GM13977 (cell line): ENCODE measurements at places on chromosomes 3 and 15.

GRCh38 chr3:159266779-159267178 is 464.9 kb downstream of the MFSD1 start:
- no peak for DNase-seq

- peak; percentile 19 for DNase-seq
Observed at GRCh38 chr15:31871166-31871886, 159.0 kb upstream of the CHRNA7 start.

- DNase-seq: no peak
Observed at GRCh38 chr15:70559265-70560239, 203.8 kb downstream of the UACA start.

DNA sequence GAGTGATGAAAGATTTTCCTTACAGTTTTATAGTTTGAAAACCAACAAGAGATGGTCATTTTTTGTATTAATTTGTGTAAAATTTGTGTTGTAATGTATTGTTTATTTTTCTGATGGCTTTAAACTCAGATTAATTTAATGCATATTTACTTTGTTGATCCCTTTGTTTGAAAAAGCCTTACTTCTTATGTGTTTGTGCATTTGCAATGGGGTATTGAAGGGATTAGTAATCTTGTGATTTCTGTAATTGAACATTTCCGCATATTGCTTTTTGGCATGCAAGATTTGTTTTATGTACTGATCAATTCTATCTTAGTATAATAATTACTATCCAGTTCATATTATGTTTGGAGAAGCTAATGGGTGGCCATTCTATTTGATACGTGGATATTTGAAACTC is 98.4 kb upstream of the ROBO1 start:
- DNase-seq: no peak

- no peak for DNase-seq
Observed at GRCh38 chr3:101709126-101709525, 15.3 kb upstream of the CEP97 start.

- DNase-seq: peak; percentile 18
Observed at GRCh38 chr3:192130534-192131132, 596.7 kb downstream of the FGF12 start.

- DNase-seq: no peak
Observed at GRCh38 chr3:153443961-153444360, 281.9 kb downstream of the RAP2B start.
